Activated CD4-positive, alpha-beta T cell treated with anti-CD3 and anti-CD28 coated beads, Interleukin-2, Interleukin-6, amounts not matched to agents 100 ng/mL and 50 ng/mL, durations not matched to agents 16 hours and 8 hours (primary cell): ENCODE measurements at places on chromosomes 2 and 18.

GRCh38 chr2:100248044-100248330 is 74.3 kb downstream of the LONRF2 start:
- no peak for DNase-seq

- DNase-seq: no peak
Measured at GRCh38 chr2:60212181-60212945, 341.1 kb downstream of the BCL11A start.

DNA sequence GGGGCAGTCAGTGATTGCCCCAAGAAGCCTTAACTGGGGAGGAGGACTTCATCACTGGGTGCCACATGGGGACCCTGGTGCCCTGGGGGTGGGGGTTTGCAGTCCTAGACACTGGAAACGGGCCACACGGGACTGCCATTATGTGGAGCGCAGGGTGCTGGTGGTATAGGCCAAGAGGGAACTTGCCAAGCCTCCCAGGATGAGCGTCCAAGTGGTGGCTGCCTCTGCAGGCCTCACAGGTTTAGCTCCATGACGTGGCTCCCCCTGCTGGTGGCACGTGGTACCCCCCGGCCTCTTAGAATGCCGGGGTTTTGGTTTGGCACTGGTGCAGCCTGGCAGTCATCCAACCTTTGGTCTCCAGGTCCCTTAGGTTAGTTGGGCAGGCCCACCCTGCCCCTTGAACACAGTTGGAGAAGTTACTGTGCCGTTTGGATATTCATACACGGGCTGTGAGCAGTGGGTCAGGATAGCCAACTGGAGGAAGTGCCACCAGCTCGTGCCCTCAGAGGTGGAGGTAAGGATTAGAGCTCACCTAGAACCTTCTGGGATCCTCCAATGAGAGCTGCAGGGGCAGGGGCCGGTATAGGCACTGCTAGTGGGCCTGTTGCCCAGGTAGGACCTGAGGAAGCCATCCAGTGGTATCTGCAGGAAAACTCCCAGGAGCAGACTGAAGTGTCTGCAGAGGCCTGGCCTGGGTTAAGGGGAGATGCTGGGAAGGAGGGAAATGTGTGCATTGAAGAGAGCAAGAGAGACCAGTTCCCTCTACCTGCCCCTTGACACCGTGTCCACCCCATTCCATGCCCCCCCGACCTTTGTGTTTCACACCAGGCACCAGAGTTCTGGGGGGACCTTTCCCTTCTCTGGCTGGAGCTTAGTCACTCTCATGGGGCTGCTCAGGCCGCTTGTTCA is 5.7 kb downstream of the PTMA start:
- peak; percentile 94 for DNase-seq

DNA sequence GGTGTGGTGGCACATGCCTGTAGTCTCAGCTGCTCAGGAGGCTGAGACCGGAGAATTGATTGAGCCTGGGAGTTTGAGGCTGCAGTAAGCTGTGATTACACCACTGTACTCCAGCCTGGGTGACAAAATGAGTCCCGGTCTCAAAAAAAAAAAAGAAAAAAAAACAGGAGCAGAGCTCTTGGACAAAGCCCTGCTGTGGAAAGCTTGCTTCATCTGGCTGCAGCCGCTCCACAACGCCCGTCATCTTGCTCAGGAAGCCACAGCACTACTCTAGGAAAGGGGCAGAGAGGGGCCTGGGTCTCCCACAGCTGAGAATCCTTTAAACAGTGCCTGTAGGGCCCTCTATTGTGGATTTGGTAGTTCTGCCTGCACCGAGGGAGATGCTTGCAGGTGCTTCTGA is 11.0 kb downstream of the ATG4B start:
- DNase-seq: no peak

- no peak for DNase-seq
Measured at GRCh38 chr2:182647499-182647787, 68.6 kb upstream of the DNAJC10 start.

DNA sequence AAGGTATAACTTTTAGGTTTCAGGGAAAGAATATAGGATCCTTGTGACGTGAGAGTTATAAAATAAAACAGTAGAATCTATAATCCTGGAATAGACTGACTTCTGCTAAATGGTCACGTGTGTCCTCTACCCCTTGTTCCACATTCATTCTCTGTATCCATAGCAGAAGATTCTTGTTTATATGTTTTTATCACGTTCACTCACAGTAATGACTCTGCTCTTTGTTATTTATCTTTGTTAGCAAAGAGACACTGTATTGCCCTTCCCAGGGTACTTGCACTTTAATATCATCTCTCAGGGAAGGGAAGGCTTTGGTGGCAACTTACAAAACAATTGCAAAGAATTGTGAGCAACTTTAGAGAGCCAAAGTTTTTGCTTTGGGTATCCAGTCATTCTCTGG is 206.2 kb upstream of the LRRTM1 start:
- DNase-seq: no peak

GRCh38 chr2:239200646-239201530 is 199.9 kb downstream of the HDAC4 start:
- DNase-seq: no peak

DNA sequence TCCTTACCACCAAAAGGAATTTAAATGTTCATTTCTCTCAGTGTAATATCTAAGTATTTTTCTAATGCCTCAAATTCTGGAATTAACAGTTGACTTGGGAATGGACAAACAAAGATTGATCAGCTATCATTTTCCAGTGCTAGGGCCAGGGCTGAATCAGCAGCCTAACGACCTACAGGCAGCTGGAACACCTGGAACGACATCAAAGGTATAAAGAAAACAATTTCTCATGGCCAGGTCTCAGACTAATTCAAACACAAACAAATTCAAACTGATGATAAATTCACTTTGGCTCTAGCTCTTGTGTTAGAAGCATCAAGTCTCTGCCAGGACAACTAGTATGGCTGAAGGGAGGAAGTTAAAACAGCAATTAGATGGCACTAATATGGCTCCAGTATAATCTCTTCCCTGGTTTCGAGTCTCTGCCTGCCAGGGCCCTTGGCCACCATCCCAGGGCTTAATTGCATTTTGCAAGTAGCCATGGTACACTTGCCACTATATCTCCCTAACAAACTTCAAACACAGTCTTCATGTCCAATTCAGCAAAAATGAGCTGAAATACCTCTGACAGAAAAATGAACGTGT is 70.2 kb upstream of the FSHR start:
- no peak for DNase-seq

- no peak for DNase-seq
Measured at GRCh38 chr2:145775591-145775990, 1255.7 kb upstream of the ZEB2 start.

DNA sequence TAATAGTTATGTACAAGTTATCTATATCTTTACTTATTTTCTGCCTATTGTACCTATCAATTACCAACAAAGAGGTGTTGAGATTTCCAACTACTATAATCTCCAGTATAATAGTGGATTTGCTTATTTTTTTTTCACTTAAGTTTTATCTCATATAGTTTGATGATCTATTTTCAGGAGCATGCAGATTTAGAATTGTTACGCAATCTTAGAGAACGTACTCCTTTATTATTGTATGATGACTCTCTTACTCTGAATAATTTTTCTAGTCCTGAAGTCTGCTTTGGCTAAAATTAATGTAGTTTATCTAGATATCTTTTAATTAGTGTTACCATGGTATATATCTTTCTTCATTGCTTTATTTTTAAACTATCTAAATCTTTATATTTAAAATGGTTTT is 205.2 kb downstream of the SCG2 start:
- no peak for DNase-seq

DNA sequence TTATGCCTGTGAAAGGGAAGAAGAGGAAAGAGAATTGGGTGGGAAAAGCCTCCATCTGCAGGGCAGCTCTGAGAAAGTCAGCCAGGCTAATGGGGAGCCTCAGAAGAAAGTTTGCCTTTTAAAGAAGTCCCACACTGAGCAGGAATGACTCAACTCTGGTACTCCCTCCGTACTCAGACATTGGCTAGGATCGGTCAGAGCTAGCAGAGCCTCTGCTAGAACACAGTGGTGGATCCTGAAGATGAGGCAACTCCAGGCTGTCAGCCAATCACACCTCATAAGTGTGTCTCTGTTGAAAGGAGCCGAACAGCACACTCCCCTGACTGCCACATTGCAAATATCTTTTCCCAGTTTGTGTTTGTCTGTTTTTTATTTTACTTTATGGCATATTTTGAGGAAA is 96.9 kb downstream of the HNRNPLL start:
- DNase-seq: no peak

- DNase-seq: peak; percentile 2
Measured at GRCh38 chr2:145484448-145485097, 964.7 kb upstream of the ZEB2 start.

DNA sequence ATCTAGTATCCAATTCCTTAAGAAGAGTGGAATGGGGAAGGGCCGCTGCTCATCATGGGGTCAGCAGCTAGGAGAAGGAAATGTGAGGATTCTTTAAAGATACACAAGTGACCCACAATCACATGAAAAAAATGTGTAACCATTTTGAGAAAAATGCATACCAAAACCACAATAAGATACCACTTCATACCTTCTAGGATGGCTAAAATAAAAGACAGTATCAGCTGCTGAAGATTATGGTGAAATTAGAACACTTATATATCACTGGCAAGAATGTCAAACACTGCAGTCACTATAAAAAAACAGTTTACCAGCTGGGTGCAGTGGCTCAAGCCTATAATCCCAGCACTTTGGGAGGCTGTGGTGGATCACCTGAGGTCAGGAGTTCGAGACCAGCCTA is 67.9 kb downstream of the C2orf74 start:
- no peak for DNase-seq

DNA sequence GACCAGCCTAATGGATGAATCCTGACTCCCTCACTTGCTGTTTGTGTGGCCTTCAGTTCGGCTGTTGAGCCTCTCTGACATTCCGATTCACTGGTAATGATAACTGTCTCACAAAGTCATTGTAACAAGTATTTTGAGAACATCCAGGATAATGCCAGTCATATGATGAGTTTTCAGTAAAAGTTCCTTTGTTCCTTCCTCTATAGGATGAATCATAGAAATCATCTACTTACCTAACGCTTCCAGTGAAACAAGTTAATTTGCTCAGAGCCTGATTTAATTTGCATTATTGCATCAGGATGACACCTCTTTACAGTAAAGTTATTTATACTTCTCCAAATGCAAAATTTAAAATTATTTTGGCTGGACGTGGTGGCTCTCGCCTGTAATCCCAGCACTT is 32.0 kb downstream of the RAB31 start:
- no peak for DNase-seq

DNA sequence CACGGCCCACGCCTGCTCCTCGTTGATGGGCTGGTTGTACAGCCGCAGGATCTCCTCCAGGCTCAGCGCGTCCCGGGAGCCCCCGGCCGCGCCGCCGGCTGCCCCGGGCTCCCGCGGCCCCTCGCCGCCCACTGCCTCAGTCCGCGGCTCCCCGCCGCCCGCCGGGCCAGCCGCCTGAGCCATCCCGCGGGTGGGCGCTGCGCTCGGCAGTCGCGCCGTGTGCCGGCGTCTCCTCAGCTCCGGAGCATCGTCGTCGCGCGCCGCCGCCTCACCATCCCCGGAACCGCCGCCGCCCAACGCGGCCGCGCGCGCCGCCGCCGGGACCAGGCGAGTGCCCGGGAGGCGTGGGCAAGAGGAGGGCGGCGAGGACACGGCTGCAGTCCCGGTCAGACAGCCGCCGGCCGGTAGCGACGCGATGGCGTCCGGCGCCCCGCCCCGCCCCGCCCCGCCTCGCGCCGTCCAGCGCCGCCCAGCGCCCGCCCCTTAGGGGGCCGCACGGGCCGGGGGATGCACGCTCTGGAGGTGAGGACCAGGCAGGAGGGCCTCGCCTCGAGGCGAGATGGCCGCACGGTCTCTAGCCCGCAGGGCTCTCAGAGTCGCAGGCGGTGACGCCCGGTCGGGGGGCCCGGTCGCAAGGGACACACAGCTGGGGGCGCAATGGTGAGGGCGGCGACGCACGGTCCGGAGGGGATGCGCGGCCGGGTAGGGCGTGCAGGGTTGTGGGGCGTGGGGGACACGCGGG is at the start of gene SPIRE1:
Gene SPIRE1 (minus strand): TSS at position 424 of the 742 bp plus-strand sequence. CDS start 241 bp downstream, at position 183.
- DNase-seq: peak; percentile 44

- DNase-seq: no peak
Measured at GRCh38 chr2:167946441-167946841, 301.0 kb downstream of the STK39 start.

GRCh38 chr2:209619782-209620181 is 151.8 kb upstream of the UNC80 start:
- DNase-seq: no peak

DNA sequence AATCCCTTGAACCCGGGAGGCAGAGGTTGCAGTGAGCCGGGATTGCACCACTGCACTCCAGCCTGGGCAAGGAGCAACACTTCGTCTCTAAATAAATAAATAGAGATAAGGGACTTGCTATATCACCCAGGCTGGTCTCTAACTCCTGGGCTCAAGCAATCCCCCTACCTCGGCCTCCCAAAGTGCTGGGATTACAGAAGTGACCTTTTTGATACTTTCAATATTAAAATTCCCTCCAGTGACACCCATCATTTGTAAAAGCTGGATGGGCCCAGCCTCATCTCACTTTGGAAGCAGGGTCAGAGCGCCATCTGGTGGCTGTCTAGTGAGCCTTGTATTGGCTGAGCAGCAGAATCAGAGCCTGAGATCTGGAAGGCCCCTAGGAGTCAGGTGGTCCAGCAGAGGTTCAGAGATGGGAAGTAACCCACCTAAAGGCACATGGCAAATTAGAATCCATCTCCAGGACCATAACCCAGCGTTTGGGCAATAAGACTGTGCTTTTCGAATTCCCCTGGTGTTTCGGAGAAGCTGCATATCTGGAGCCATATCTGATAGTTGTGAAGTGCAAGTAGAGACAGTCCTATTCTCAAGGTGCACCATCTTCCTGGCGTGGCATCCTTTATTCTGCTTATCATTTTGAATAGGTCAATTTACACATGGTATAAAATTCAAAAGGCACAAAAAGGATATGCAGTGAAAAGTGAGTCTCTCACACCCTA is 18.3 kb upstream of the SLC35F6 start:
- DNase-seq: peak; percentile 84

DNA sequence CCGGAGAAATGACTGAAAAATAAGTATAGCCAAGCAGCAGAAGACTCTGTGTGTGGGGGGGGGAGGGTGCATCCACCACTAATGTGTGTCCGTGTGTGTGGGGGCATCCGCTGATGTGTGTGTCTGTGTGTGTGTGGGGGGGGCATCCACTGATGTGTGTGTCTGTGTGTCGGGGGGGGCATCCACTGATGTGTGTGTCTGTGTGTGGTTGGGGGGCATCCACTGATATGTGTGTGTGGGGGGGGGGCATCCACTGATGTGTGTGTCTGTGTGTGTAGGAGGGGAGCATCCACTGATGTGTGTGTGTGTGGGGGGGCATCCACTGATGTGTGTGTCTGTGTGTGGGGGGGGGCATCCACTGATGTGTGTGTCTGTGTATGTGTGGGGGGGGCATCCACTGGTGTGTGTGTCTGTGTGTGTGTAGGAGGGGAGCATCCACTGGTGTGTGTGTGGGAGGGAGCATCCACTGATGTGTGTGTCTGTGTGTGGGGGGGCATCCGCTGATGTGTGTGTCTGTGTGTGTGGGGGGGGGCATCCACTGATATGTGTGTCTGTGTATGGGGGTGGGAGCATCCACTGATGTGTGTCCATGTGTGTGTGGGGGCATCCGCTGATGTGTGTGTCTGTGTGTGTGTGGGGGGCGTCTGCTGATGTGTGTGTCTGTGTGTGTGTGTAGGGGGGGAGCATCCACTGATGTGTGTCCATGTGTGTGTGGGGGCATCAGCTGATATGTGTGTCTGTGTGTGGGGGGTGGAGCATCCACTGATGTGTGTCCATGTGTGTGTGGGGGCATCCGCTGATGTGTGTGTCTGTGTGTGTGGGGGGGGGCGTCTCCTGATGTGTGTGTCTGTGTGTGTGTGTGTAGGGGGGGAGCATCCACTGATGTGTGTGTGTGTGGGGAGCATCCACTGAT is 125.0 kb downstream of the NFATC1 start:
- DNase-seq: no peak

- DNase-seq: no peak
Measured at GRCh38 chr2:187644981-187645380, 90.7 kb upstream of the TFPI start.
